ENCODE measurements at places on chromosomes 7 and 10. TPM values are rescaled to one million over a fixed set of nuclear protein-coding genes. Genes with fewer than 3 reads are reported as not detected.

Gene AHR
- total RNA-seq, result 485 TPM

Gene INTS1
- 13.7 TPM for total RNA-seq

Gene ENKUR
- 0.95 TPM for total RNA-seq

Gene MYL10
- total RNA-seq, result 0.63 TPM

Gene SMO
- 35.2 TPM for total RNA-seq

Gene PIP
- total RNA-seq, result not detected

Gene KIAA1217
- 18.0 TPM for total RNA-seq

Gene DDIT4
- 137 TPM for total RNA-seq

Gene EN2
- total RNA-seq, result not detected

Gene RBM48
- 17.2 TPM for total RNA-seq

Gene CRHR2
- 0.16 TPM for total RNA-seq

Gene WEE2
- total RNA-seq, result 0.42 TPM

Gene PHTF2
- 52.1 TPM for total RNA-seq

Measured in urinary bladder (tissue), 4 donors.